Upper lobe of left lung (tissue), 6 donors: ENCODE measurements at places on chromosomes 5 and 9. TPM values are rescaled to one million over a fixed set of nuclear protein-coding genes. Genes with fewer than 3 reads are reported as not detected.
A peak's percentile ranks its signal among the peaks of the same experiment; 100 is the strongest.

GRCh38 chr5:95808686-95809413 lies 13.7 kb downstream of the GLRX start:
- peaks cover 43% of the 10 kb centered on the region for H3K4me1 ChIP-seq
- DNase-seq: no peak
- peaks cover 2% of the 10 kb centered on the region for H3K36me3 ChIP-seq
- H3K4me3 ChIP-seq: no peak overlapping the region

DNA sequence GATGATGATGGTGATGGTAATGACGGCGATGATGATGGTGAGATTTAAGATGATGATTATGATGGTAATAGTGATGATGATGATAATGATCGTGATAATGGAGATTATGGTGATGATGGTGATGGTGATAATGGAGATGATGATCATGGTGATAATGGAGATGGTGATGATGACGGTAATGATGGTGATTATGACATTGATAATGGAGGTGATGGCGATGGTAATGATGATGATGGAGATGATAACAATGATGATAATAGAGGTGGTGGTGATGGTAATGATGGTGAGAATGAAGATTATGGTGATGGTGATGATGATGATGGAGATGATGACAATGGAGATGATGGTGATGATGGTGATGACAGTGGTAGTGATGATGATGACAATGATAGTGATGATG lies 69.7 kb downstream of the MED10 start:
- H3K4me3 ChIP-seq: no peak overlapping the region
- H3K27me3 ChIP-seq: no peaks in the 10 kb centered on the region
- H3K4me1 ChIP-seq: no peaks in the 10 kb centered on the region
- no peak overlapping the region for H3K27ac ChIP-seq
- DNase-seq: no peak

- H3K4me1 ChIP-seq: no peaks in the 10 kb centered on the region
- H3K4me3 ChIP-seq: no peak overlapping the region
- no peaks in the 10 kb centered on the region for H3K36me3 ChIP-seq
Measured at GRCh38 chr5:75756981-75757380, 39.7 kb upstream of the POC5 start.

GRCh38 chr9:103949096-103949495 lies 145.0 kb upstream of the SMC2 start:
- no peak overlapping the region for H3K27ac ChIP-seq
- H3K27me3 ChIP-seq: no peaks in the 10 kb centered on the region
- H3K36me3 ChIP-seq: no peaks in the 10 kb centered on the region
- H3K4me3 ChIP-seq: no peak overlapping the region

- DNase-seq: peak; percentile 93
- H3K4me3 ChIP-seq: peak overlapping the region; percentile 68
- peaks cover 12% of the 10 kb centered on the region for H3K4me1 ChIP-seq
- no peaks in the 10 kb centered on the region for H3K36me3 ChIP-seq
- no peaks in the 10 kb centered on the region for H3K27me3 ChIP-seq
Measured at GRCh38 chr9:114504341-114505186, 709 bp downstream of the WHRN start.

- H3K27ac ChIP-seq: no peak overlapping the region
- no peaks in the 10 kb centered on the region for H3K27me3 ChIP-seq
- no peak overlapping the region for H3K4me3 ChIP-seq
- DNase-seq: no peak
- H3K36me3 ChIP-seq: no peaks in the 10 kb centered on the region
Measured at GRCh38 chr5:142842994-142843905, 73.1 kb downstream of the ARHGAP26 start.

DNA sequence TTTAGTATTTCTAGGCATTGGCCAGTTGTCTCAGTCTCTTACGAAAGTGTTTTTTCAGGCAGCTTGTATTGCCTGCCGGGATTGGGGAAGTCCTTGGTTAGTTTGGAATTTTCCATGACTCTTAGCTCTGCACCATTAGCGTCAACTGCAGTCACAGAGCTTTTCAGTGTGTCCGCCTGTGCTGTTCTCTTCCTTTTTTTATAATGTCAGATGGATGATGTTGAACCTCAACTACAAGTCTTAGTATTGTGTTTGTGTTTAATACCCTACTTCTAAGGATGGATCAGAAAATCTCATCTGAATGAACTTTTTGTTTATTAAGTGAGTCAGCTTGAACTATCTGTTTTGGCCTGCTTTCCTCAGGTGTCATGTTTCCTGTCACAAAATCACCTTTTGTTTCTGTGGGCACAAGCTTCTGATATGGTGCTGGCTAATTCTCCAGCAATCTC lies 33.1 kb downstream of the ATP6V0E1 start:
- peak; percentile 68 for DNase-seq
- peaks cover 14% of the 10 kb centered on the region for H3K36me3 ChIP-seq
- H3K27me3 ChIP-seq: no peaks in the 10 kb centered on the region
- H3K4me1 ChIP-seq: peaks cover 63% of the 10 kb centered on the region
- H3K27ac ChIP-seq: peak overlapping the region; percentile 83
- no peak overlapping the region for H3K4me3 ChIP-seq

GRCh38 chr5:32325062-32325461 lies 12.3 kb upstream of the MTMR12 start:
- H3K27ac ChIP-seq: no peak overlapping the region
- no peaks in the 10 kb centered on the region for H3K36me3 ChIP-seq
- DNase-seq: no peak
- H3K27me3 ChIP-seq: no peaks in the 10 kb centered on the region

- peaks cover 15% of the 10 kb centered on the region for H3K4me1 ChIP-seq
- H3K27ac ChIP-seq: no peak overlapping the region
- H3K27me3 ChIP-seq: peaks cover 11% of the 10 kb centered on the region
- DNase-seq: no peak
- H3K36me3 ChIP-seq: no peaks in the 10 kb centered on the region
Measured at GRCh38 chr5:133607451-133607850, 4.9 kb downstream of the FSTL4 start.

DNA sequence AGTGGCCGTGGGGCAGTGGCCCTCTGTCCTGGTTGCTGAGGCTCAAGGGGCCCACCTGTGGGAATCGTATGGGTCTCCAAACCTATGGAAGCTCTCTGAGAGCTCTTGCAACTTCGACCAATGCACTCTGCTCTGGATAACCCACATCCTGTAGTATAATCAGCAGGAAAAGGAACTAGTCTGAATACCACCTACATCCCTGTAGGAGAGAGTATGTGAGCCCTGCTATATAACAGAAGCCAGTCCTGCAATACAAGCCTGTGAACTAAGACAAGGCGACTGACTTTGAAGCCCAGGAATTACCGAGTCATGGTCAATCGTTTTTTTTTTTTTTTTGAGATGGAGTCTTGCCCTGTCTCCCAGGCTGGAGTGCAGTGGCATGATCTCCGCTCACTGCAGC lies 29.8 kb upstream of the BICD2 start:
- no peak overlapping the region for H3K4me3 ChIP-seq
- no peak for DNase-seq
- no peaks in the 10 kb centered on the region for H3K4me1 ChIP-seq
- no peaks in the 10 kb centered on the region for H3K36me3 ChIP-seq
- no peak overlapping the region for H3K27ac ChIP-seq
- no peaks in the 10 kb centered on the region for H3K27me3 ChIP-seq

GRCh38 chr5:149887622-149888183 lies 56.9 kb downstream of the PDE6A start:
- no peak overlapping the region for H3K4me3 ChIP-seq
- DNase-seq: no peak
- no peaks in the 10 kb centered on the region for H3K4me1 ChIP-seq
- no peaks in the 10 kb centered on the region for H3K36me3 ChIP-seq
- H3K27ac ChIP-seq: no peak overlapping the region

DNA sequence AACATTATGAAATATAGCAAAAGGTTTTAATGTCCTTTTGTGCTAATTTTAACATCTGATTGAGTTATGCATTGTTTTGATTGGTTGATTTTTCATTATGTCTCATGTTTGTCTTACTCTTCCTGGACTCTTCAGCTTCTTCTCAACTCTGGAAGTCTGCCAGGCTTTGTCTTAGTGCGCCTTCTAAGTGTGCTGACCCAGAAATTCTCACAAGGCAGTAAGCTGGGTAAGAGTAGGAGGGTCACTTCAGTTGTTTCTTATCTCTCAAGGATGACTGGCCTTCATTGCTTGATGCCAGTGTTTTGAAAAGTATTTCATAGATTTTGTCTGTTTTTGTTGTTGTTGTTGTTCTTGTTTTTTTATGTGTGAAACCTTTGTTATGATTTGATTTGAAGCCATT lies 59.2 kb downstream of the RIC1 start:
- H3K4me3 ChIP-seq: no peak overlapping the region
- no peaks in the 10 kb centered on the region for H3K27me3 ChIP-seq
- no peaks in the 10 kb centered on the region for H3K4me1 ChIP-seq
- DNase-seq: no peak
- H3K36me3 ChIP-seq: no peaks in the 10 kb centered on the region

GRCh38 chr9:102779356-102779755 lies 215.8 kb upstream of the CYLC2 start:
- H3K36me3 ChIP-seq: no peaks in the 10 kb centered on the region
- H3K27me3 ChIP-seq: no peaks in the 10 kb centered on the region
- H3K4me1 ChIP-seq: no peaks in the 10 kb centered on the region
- DNase-seq: no peak
- no peak overlapping the region for H3K4me3 ChIP-seq

- H3K36me3 ChIP-seq: peaks cover 94% of the 10 kb centered on the region
- DNase-seq: no peak
- H3K27ac ChIP-seq: no peak overlapping the region
- H3K4me3 ChIP-seq: no peak overlapping the region
Measured at GRCh38 chr5:176353533-176353932, 8.0 kb downstream of the KIAA1191 start.

- peak; percentile 32 for DNase-seq
- H3K4me3 ChIP-seq: no peak overlapping the region
- H3K27me3 ChIP-seq: no peaks in the 10 kb centered on the region
Measured at GRCh38 chr5:9196403-9197227, 349.3 kb downstream of the SEMA5A start.

- no peak overlapping the region for H3K4me3 ChIP-seq
- DNase-seq: peak; percentile 44
- H3K27ac ChIP-seq: peak overlapping the region; percentile 74
Measured at GRCh38 chr5:6732634-6733410, 19.6 kb downstream of the TENT4A start.

DNA sequence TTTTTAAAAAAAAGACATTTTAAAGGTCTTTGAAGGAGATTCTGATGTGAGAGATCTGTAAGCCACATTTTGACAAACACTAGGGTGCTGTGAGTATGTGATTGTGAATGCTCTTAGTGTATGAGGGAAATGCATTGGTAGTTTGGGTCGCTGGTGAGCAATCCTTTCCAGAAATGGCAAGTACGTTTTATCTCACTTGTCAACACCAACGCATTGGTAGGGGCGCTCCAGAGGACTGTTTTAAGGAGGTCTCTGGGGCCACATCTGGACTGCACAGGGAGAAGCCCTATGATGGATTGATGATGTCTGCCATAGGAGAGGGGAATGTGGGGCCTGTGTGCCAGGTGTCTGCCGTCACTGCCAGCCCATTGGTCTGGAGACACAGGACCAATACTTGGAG lies 522.6 kb downstream of the BNC2 start:
- no peaks in the 10 kb centered on the region for H3K27me3 ChIP-seq
- DNase-seq: no peak
- no peaks in the 10 kb centered on the region for H3K4me1 ChIP-seq
- H3K36me3 ChIP-seq: no peaks in the 10 kb centered on the region
- H3K27ac ChIP-seq: no peak overlapping the region

DNA sequence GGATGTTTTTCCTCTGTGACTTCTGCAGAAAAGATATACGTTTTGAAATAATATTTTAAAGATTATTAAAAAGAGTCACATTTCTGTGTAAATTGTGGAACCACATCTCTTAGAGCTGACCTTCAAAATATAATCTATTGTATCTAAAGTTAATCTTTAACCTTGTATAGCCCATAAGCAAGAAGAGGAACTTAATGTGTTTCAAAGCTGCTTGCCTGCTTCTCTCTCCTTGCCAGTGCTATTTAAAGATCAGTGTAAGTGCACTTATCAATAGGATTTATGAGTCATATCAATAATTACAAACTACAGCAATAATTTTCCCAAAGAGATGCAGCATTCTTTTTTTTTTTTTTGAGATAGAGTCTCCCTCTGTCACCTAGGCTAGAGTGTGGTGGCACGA lies 29.4 kb upstream of the GDA start:
- no peak overlapping the region for H3K27ac ChIP-seq
- H3K4me1 ChIP-seq: no peaks in the 10 kb centered on the region
- no peak overlapping the region for H3K4me3 ChIP-seq
- no peak for DNase-seq
- no peaks in the 10 kb centered on the region for H3K36me3 ChIP-seq

- H3K4me3 ChIP-seq: no peak overlapping the region
- no peaks in the 10 kb centered on the region for H3K27me3 ChIP-seq
- peaks cover 2% of the 10 kb centered on the region for H3K4me1 ChIP-seq
- no peaks in the 10 kb centered on the region for H3K36me3 ChIP-seq
- no peak overlapping the region for H3K27ac ChIP-seq
Measured at GRCh38 chr9:16710888-16711287, 159.6 kb downstream of the BNC2 start.

DNA sequence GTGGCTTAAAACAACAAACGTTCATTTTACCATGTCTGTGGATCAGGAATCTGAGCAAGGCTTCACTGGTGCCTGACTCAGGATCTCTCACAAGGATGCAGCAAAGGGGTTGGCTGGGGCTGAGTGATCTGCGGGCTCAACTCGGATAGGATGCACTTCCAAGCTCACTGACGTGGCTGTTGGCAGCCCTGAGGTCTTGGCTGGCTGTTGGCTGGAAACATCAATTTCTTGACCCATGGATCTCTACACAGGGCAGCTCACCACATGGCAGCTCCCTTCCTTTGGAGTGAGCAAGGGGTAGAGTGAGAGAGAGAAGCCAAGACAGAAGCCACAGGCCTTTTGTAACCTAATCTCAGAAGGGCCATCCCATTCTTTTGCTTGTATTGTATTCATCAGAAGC lies 202.1 kb downstream of the NXNL2 start:
- no peaks in the 10 kb centered on the region for H3K36me3 ChIP-seq
- no peak overlapping the region for H3K4me3 ChIP-seq
- no peak for DNase-seq

DNA sequence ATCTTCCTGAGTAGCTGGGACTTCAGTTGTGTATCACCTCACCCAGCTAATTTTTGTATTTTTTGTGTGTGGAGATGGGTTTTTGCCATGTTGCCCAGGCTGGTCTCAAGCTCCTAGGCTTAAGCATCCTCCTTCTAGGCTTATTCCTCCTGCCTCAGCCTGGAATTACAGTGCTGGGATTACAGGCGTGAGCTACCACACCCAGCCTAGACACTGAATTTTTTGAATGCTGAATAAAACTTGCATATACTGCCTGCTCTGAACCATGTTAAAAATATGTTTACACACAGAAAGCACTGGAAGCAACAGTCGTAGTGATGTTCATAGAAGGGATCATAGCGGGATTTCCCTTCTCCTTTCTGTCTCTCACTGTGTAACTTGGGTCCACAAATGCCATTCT lies 121.3 kb upstream of the ICE1 start:
- no peaks in the 10 kb centered on the region for H3K27me3 ChIP-seq
- H3K4me1 ChIP-seq: no peaks in the 10 kb centered on the region
- no peak overlapping the region for H3K27ac ChIP-seq
- H3K36me3 ChIP-seq: no peaks in the 10 kb centered on the region

GRCh38 chr5:171897231-171897630 lies 109.2 kb downstream of the FBXW11 start:
- no peak overlapping the region for H3K27ac ChIP-seq
- no peaks in the 10 kb centered on the region for H3K27me3 ChIP-seq
- no peak for DNase-seq
- H3K4me3 ChIP-seq: no peak overlapping the region
- H3K4me1 ChIP-seq: no peaks in the 10 kb centered on the region
- no peaks in the 10 kb centered on the region for H3K36me3 ChIP-seq

Gene UGT3A1
- not detected for total RNA-seq

Gene CSNK1G3
- total RNA-seq: 30.8 TPM

Gene MCIDAS
- total RNA-seq: not detected

Gene HMGCS1
- 174 TPM for total RNA-seq

Gene TOR2A
- total RNA-seq: 14.3 TPM

Gene GARIN3
- total RNA-seq: not detected

Gene IL7R
- total RNA-seq: 97.4 TPM

Gene FABP6
- total RNA-seq: 14.4 TPM
